ENCODE measurements at places on chromosomes 11 and 22.

DNA sequence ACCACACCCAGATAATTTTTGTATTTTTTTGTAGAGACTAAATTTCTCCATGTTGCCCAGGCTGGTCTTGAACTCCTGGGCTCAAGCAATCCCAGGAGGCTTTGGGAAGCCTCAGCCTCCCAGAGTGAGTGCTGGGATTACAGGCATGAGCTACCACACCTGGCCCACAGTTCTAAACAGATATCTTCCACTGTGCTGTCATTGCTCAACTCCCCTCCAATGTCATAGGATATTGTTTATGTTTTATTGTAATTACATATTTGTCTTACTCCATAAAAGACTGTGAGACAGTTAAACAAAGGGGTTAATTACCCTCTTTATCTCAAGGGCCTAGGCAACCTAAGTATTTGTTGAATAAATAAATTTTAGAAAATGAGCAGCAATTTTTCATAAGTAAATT is 204.2 kb downstream of the GRM5 start:
- H3K36me3 ChIP-seq: no peaks in the 10 kb centered on the region
- H3K27ac ChIP-seq: no peak overlapping the region
- H3K4me1 ChIP-seq: no peaks in the 10 kb centered on the region

DNA sequence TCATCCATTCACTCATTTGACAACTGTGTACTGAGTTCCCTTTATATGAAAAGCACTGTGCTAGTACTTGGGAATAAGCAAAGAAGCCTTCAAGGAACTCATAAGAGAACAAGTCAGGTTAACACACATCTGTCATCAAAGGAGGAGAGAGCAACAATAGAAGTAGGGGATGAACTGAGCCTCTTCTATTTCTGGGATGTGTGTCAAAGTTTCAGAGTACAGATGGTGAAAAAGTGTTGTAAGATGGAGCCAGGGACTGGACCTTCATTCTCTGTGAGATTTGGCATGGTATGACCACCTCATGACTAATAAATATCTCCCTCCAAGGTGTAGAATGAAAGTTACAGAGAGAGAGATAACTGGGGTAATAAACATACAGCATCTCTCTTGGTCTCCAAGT is 349.8 kb upstream of the PLET1 start:
- H3K27me3 ChIP-seq: peaks cover 18% of the 10 kb centered on the region
- peaks cover 4% of the 10 kb centered on the region for H3K4me1 ChIP-seq
- no peaks in the 10 kb centered on the region for H3K36me3 ChIP-seq
- no peak overlapping the region for H3K27ac ChIP-seq
- no peak overlapping the region for H3K4me3 ChIP-seq
- DNase-seq: no peak

GRCh38 chr11:19959648-19960059 is 200.6 kb downstream of the DBX1 start:
- H3K4me1 ChIP-seq: peaks cover 35% of the 10 kb centered on the region
- H3K36me3 ChIP-seq: no peaks in the 10 kb centered on the region
- H3K27ac ChIP-seq: no peak overlapping the region
- H3K4me3 ChIP-seq: no peak overlapping the region
- DNase-seq: no peak
- H3K27me3 ChIP-seq: peaks cover 34% of the 10 kb centered on the region

- peak overlapping the region; percentile 97 for H3K27ac ChIP-seq
- H3K4me3 ChIP-seq: peak overlapping the region; percentile 74
- H3K4me1 ChIP-seq: peaks cover 29% of the 10 kb centered on the region
- DNase-seq: peak; percentile 49
- no peaks in the 10 kb centered on the region for H3K36me3 ChIP-seq
- peaks cover 9% of the 10 kb centered on the region for H3K27me3 ChIP-seq
Measured at GRCh38 chr11:86688398-86689179, 16.2 kb upstream of the ME3 start.

DNA sequence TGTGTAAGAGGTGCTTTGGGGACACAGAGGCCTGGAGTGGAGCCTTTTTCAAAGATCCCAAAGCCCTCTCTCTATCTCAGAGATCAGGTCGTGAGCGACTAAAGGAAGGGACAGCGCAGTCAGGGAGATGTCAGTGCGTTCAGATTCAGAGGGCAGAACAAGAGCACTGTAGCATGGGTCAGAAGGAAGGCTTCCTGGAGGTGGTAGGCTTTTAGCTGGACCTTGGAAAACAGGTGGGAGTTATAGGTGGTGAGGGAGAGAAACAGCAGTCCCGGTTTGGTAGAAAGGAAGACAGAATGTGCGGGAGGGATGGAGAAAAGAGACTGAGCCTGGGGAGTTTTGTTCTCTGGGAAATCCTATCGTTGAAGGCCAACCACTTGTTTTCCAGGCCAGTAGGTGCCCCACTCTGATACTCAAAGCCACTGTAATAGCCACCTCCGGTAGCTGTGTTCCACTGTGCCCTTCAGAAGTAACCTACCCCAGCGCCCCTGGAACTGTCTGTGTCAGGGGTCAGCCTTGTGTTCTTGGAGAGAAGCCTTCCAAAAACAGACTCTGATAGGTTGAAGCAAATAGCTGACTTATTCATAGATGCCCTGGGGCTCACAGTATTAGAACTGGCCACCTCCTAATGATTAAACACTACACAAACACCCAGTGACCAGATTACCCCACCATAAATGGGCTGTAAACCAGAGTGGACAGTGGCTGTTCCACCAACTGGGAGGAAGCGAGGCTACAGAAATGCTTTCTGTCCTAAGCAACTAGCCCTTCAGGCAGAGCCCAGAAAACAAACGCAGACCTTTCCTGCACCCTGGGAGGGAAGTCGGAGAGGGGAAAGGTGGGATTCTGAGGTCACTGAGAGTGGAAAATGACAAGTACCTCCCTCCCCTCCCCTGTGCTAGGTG is 157.7 kb downstream of the DBX1 start:
- H3K36me3 ChIP-seq: no peaks in the 10 kb centered on the region
- DNase-seq: no peak
- peaks cover 37% of the 10 kb centered on the region for H3K27me3 ChIP-seq
- peaks cover 5% of the 10 kb centered on the region for H3K4me1 ChIP-seq
- no peak overlapping the region for H3K4me3 ChIP-seq

GRCh38 chr11:119550053-119550752 is 127.2 kb upstream of the THY1 start:
- DNase-seq: no peak
- no peaks in the 10 kb centered on the region for H3K27me3 ChIP-seq
- no peaks in the 10 kb centered on the region for H3K4me1 ChIP-seq
- no peak overlapping the region for H3K27ac ChIP-seq
- H3K4me3 ChIP-seq: no peak overlapping the region
- H3K36me3 ChIP-seq: no peaks in the 10 kb centered on the region

GRCh38 chr11:16862726-16863125 is 124.3 kb downstream of the C11orf58 start:
- no peak overlapping the region for H3K27ac ChIP-seq
- no peak for DNase-seq
- H3K27me3 ChIP-seq: no peaks in the 10 kb centered on the region
- H3K36me3 ChIP-seq: peaks cover 3% of the 10 kb centered on the region
- peaks cover 40% of the 10 kb centered on the region for H3K4me1 ChIP-seq

- no peak for DNase-seq
- H3K36me3 ChIP-seq: no peaks in the 10 kb centered on the region
- no peaks in the 10 kb centered on the region for H3K4me1 ChIP-seq
- H3K27me3 ChIP-seq: peaks cover 14% of the 10 kb centered on the region
Measured at GRCh38 chr11:130715085-130715876, 201.0 kb downstream of the SNX19 start.

DNA sequence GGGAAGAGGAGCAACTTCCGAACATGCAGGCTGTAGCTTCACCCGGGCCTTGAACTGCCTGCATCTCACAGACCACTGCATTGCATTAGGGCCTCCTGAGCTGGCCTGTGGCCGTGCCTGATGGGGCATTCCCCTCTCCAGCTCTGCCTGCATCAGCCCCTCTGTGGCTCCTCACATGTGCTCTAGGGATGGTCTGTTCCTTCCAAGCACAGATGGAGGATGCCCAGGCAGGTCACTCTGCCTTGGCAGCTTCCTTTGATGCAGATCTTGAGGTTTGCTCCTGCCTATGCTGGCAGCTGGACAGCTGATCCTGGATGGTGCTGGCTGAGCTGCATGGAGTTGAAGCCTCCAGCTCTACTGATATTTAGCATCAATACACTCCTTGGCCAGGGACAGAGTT is 28.5 kb downstream of the AMPD3 start:
- no peak overlapping the region for H3K27ac ChIP-seq
- peaks cover 10% of the 10 kb centered on the region for H3K4me1 ChIP-seq
- DNase-seq: no peak

GRCh38 chr11:66743271-66743968 is 14.4 kb upstream of the SPTBN2 start:
- no peaks in the 10 kb centered on the region for H3K27me3 ChIP-seq
- H3K4me1 ChIP-seq: peaks cover 27% of the 10 kb centered on the region
- no peak for DNase-seq
- H3K4me3 ChIP-seq: peak overlapping the region; percentile 89
- peak overlapping the region; percentile 77 for H3K27ac ChIP-seq
- H3K36me3 ChIP-seq: peaks cover 2% of the 10 kb centered on the region

- no peaks in the 10 kb centered on the region for H3K27me3 ChIP-seq
- peak overlapping the region; percentile 70 for H3K27ac ChIP-seq
- H3K4me3 ChIP-seq: peak overlapping the region; percentile 52
- H3K4me1 ChIP-seq: peaks cover 96% of the 10 kb centered on the region
- H3K36me3 ChIP-seq: peaks cover 1% of the 10 kb centered on the region
- DNase-seq: no peak
Measured at GRCh38 chr11:128723531-128723930, 29.7 kb downstream of the FLI1 start.

DNA sequence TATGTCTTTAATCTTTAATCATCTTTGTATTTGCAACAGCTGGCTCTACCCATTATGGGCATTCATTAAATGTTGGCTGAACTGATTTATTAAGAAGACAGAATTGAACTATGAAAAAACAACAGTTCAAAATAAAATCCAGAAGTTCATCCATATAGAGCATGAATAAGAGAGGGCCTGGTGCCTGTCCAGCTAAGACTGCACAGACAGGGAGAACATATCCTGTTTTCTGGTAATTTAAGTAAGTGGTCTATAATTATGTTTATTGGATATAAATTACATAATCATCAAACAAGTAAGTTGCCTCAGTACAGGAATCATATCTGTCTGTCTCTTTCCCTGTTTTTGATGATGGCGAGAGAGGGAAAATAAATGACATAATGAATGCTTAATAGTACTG is 137.2 kb downstream of the RBFOX2 start:
- peaks cover 8% of the 10 kb centered on the region for H3K27me3 ChIP-seq
- no peak overlapping the region for H3K27ac ChIP-seq
- H3K4me3 ChIP-seq: no peak overlapping the region
- no peak for DNase-seq
- no peaks in the 10 kb centered on the region for H3K4me1 ChIP-seq
- H3K36me3 ChIP-seq: no peaks in the 10 kb centered on the region

GRCh38 chr11:63609536-63609935 is 4.7 kb downstream of the PLAAT3 start:
- no peak overlapping the region for H3K4me3 ChIP-seq
- H3K27me3 ChIP-seq: no peaks in the 10 kb centered on the region
- DNase-seq: no peak
- no peaks in the 10 kb centered on the region for H3K36me3 ChIP-seq
- H3K27ac ChIP-seq: no peak overlapping the region
- H3K4me1 ChIP-seq: peaks cover 12% of the 10 kb centered on the region

- DNase-seq: peak; percentile 5
- H3K36me3 ChIP-seq: peaks cover 3% of the 10 kb centered on the region
- H3K4me1 ChIP-seq: peaks cover 48% of the 10 kb centered on the region
- H3K27me3 ChIP-seq: no peaks in the 10 kb centered on the region
Measured at GRCh38 chr22:31753005-31753633, 700 bp upstream of the DEPDC5 start.

- peak overlapping the region; percentile 77 for H3K4me3 ChIP-seq
- no peaks in the 10 kb centered on the region for H3K36me3 ChIP-seq
- H3K4me1 ChIP-seq: peaks cover 8% of the 10 kb centered on the region
- DNase-seq: no peak
Measured at GRCh38 chr22:50292643-50293440, 14.6 kb downstream of the PLXNB2 start.

- no peak overlapping the region for H3K4me3 ChIP-seq
- H3K27me3 ChIP-seq: no peaks in the 10 kb centered on the region
- no peaks in the 10 kb centered on the region for H3K36me3 ChIP-seq
- DNase-seq: no peak
Measured at GRCh38 chr11:120061761-120062560, 76.0 kb downstream of the TRIM29 start.

DNA sequence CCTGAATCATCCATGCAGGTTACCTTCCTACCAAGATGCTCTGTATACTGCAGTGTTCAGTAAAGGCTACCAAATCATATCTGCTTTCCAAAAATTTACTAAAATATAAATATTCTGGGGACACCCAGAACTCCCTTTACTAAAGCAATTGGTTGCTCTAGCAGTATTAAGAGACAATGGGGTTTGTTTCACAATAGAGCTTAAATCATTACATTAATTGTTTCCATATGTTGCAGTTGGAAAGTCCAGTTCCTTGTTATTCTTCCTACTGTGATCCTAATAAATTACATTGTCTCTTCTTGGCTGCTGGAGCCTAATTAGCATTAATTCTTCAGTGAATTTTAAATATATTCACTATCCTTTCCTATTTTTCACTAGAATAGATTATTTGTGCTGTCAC is 316.0 kb upstream of the MTNR1B start:
- no peaks in the 10 kb centered on the region for H3K27me3 ChIP-seq
- no peak for DNase-seq
- H3K27ac ChIP-seq: no peak overlapping the region

DNA sequence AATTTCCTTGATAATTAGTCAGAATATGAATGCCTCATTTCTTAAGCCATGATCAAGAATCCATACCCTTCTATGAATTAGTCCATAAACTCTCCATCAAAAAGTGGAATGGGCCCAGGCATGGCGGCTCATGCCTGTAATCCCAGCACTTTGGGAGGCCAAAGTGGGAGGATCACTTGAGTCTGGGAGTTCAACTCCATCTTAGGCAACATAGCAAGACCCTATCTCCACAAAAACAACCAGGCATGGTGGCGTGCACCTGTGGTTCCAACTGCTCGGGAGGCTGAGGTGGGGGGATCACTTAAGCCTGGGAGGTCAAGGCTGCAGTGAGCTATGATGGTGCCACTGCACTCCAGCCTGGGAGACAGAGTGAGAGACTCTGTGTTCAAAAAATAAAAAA is 52.1 kb upstream of the SHANK2 start:
- no peak overlapping the region for H3K4me3 ChIP-seq
- H3K36me3 ChIP-seq: no peaks in the 10 kb centered on the region
- H3K4me1 ChIP-seq: no peaks in the 10 kb centered on the region
- H3K27ac ChIP-seq: no peak overlapping the region

- no peaks in the 10 kb centered on the region for H3K36me3 ChIP-seq
- no peak overlapping the region for H3K27ac ChIP-seq
- H3K4me3 ChIP-seq: no peak overlapping the region
- no peak for DNase-seq
- H3K27me3 ChIP-seq: peaks cover 22% of the 10 kb centered on the region
Measured at GRCh38 chr11:119779195-119780071, 50.4 kb upstream of the NECTIN1 start.
